T-cell (primary cell): ENCODE measurements at places on chromosomes 5 and 9.
A peak's percentile ranks its signal among the peaks of the same experiment; 100 is the strongest.

DNA sequence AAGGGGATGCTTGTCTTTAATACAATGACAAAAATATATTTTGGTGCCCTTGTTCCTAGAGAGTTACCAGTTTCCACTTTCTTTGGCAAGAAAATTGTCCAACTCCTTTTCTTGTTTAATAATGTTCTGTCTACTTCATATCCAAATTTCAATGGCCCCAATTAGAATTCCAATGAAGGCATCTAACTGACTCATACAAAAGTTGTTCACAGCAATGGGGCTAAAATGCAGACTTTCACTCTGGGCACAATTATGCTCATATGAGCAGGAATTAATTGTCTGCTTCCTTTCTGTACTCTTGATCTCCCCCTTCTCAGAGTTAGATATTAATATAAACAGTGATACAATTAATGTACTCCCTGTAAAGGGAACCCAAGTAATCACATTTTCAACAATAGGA is 42.1 kb upstream of the ZNF622 start:
- DNase-seq = no peak

DNA sequence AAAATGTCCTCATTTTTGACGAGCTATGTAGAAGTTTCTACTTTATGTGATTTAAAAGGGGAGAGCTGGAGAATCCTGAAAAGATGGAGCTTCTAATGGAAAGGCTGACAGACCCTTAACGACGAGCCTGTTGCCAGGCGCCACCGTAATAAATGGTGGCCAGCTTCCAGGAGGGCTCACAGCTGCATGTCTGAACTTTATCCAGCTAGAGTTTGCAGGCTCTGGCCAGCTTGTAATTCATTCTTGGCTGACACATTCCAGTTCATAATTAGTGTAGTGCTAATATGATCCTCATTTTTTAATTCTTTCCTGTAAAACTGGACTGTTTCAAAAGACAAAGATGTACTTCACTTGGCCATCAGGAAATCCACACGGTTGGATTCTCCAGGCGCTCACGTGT is 246.7 kb downstream of the GAS1 start:
- no peak for DNase-seq

DNA sequence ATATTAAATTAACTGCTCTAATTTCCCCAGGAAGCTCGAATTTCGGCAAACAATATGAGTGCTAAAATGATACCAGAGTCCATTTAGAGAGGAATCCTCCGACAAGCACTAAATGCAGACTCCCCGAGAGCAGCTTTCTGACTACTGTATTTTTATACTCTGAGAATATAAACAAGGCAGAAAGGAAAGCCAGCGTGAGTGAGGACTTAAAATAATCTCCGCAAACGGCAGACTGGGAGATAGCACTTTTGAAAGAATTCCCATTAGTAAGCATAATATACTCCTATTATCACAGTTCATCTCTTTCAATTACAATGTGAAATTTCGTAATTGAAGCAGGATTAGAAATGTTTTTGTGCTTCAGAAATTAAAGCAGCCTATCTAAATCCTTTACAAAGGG is 269.4 kb upstream of the PANK3 start:
- no peak for DNase-seq

- no peak for DNase-seq
These were observed 22.6 kb downstream of the HMGXB3 start for GRCh38 chr5:150023136-150023535.

- no peak for DNase-seq
These were observed 163.9 kb downstream of the ARHGEF28 start for GRCh38 chr5:73789851-73790281.

DNA sequence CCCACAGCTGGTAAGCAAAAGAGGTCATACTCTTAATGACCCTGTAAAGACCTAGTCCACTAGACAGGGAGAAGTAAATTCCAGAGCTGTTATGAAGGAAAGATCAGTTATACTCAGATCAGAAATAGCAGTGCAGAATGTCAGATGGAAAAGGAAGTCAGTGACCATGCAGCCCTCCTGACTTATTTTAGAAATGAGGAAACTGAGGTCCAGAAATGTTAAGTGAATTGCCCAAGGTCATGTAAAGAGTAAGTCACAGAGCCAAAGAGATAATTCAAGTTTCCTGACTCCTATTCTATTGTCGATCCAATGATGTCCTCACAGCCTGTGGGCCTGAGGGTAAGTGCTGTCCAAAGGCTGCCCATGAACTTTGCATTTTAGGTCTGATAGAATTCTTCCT is 214.9 kb upstream of the IL12B start:
- no peak for DNase-seq

DNA sequence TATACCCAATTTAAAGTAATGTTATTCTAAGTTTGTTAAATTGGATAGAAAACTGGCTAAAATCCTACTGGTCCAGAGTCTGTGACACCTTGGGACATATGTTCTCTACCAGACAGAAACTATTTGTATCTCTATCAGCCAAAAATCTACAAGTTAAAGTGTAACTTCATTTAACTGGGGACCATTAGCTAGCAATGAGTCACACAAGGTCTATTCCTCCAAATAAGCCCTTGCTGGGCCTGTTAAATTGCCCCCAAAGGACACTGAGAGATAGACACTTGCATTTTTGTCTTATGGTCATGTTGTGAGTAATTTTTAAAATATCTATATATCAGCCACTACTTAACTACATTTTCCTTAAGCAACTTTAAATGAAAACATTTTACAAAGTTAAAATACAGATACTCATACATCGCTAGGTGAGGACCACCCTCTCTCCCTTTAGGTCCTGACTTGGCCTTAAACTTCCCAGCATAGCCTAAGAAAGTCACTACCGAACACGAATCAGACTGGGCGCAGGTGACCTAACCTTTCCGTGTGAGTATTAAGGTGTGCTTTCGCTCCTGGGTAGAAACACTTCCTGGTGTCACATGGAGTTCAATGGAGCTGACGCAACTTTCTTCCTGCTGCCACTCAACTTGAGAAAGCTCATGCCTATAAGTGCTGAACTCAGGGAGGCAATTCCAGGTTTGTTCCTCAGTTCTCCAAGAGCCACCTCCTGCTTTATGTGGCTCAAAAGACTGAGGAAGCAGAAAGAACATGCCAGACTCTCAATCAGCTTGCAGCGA is 249.1 kb downstream of the DIRAS2 start:
- DNase-seq = no peak

GRCh38 chr9:70137577-70137976 is 93.9 kb downstream of the MAMDC2 start:
- no peak for DNase-seq

- peak; percentile 58 for DNase-seq
These were observed 32.1 kb downstream of the NAIF1 start for GRCh38 chr9:128034821-128035652.

- peak; percentile 70 for DNase-seq
These were observed 812 bp downstream of the CACFD1 start for GRCh38 chr9:133460405-133461175.

DNA sequence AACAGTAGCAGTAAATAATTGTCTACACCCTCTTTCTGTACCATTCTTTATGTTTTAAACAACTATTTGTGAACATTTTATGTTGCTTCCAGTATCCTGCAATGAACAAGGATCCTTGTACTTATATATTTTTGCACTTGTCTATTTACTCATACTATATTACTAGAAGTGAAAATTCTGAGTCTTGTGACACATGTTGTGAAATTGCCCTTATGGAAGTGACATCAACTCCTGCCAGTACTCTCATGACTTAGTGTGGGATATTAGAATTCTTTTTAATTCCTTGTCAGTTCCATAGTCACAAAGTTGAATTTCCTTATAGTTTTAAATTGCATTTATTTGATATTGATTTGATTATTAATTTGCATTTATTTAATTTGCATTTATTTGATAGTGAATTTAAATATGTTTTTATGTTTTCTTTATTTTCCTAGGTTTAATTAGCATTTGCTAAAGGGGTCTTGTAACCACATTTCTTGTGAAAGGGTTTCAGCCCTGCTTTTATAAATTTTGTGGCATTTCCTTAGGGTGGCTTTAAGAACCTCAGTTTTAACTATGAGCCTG is 27.7 kb downstream of the PARP8 start:
- DNase-seq = no peak
